ENCODE measurements at places on chromosomes 12 and 14.

GRCh38 chr12:26646571-26646970, 186.4 kb downstream of the ITPR2 start:
- DNase-seq = no peak

DNA sequence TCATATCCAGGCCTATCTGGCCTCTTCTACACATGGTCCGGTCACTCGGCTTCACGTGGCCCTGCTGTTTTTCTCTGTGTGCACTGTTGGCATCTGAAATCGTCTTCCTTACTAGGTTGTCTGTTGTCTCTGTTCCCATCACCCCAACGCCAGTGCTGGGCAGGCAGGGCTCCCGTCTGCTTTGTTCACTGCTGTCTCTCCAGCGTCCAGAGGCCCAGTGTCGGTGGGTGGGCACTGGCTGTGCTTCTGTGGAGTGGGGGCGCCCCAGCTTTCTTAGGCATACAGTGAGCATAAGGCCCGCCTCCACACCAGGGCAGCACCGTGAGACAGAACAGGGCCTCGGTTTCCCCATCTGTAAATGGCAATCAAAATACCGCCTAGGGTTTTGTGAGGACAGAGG, 153.1 kb downstream of the BCL11B start:
- DNase-seq = no peak

- DNase-seq = no peak
Observed at GRCh38 chr12:2477009-2477766, 317.6 kb upstream of the FKBP4 start.

GRCh38 chr14:67602076-67602475, 2.0 kb upstream of the PIGH start:
- DNase-seq = no peak

DNA sequence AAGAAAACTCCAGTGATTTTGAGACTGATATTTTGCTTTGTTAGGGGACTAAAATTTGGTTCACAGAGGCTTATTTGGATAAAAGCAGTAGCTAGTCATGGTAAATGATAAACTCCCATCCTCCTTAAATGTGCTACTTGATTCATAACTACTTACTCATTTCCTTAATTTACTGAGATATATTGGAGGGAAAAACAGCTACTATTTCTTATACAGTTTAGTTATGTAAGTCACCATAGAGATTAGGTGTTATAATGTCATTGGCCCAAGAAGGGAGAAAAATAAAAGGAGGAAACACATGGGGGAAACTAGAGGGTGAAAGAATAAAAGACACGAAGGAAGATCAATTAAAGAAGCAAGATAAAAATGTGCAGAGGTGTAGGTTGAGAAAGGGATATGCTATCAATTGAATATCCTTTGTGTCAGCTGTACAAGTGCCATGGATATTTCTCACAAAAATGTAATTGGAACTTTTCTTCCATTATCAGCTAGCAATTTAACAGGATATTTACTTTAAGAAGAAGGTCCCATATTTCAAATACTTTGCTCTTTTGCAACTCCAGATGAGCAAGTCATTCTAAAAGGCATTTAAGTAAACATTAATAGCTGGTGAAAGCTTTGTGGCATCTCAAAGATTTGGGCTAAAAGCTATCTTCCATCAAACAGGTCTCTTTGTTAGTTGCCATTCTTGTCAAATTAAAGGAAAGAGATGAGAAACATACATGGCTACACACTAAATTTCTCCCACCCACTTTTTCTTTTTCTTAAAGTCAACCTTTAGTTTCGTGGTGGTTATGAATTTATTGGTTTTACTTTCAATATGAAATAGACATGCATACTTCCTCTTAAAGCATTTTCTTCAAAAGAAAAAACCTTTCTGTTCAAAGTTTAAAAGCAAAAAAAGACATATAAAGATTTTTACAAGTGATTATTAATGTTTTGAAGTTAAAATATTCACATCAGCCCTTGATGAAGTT, 439.5 kb downstream of the CCER1 start:
- DNase-seq = no peak

All from erythroblast (primary cell).